ENCODE measurements at places on chromosomes 13 and 19.
A peak's percentile ranks its signal among the peaks of the same experiment; 100 is the strongest.

DNA sequence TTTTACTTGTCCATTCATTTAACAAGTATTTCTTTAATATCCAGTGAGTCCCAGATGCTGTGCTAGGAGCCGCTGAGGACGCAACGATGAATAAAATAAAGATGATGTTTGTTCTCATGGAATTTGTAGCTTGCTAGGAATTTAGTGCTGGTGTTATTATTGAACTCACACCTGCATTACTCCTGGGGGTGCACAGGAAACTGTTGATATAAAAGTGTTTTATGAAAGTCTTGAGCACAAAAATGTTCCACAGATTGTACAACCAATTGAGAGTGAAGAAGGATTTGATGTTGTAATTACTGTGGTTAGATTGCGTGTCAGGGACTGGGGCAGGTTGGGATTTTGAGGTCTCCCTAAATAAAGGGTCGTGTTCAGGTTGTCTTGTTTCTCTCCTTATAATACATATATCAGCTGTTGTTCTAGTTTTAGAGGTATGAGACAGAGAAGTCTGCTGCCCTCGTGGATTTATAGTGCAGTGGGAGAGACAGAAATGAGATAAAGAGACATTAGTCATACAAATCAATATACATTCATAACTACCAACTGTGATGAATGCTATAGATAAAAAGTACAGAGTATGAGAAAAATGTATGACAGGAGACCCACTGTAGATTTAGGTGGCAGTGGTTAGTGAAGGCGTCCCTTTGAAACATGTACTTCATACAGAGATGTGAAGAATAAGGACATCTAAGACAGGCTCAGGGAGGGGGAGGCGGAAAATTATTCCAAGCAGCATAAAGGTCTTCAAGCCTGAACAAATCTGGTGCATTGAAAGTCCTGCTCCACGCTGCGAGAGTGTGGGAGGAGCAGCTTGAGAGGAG lies 11.3 kb downstream of the CACNG6 start:
- H3K27me3 ChIP-seq, result no peaks in the 10 kb centered on the region
- DNase-seq, result no peak
- H3K27ac ChIP-seq, result no peak overlapping the region
- H3K36me3 ChIP-seq, result no peaks in the 10 kb centered on the region

- H3K4me3 ChIP-seq, result peak overlapping the region; percentile 50
- H3K27me3 ChIP-seq, result no peaks in the 10 kb centered on the region
- H3K36me3 ChIP-seq, result no peaks in the 10 kb centered on the region
- peaks cover 18% of the 10 kb centered on the region for H3K4me1 ChIP-seq
- peak overlapping the region; percentile 85 for H3K27ac ChIP-seq
- DNase-seq, result peak; percentile 71
Measured at GRCh38 chr13:113152984-113153809, 5.3 kb upstream of the PROZ start.

DNA sequence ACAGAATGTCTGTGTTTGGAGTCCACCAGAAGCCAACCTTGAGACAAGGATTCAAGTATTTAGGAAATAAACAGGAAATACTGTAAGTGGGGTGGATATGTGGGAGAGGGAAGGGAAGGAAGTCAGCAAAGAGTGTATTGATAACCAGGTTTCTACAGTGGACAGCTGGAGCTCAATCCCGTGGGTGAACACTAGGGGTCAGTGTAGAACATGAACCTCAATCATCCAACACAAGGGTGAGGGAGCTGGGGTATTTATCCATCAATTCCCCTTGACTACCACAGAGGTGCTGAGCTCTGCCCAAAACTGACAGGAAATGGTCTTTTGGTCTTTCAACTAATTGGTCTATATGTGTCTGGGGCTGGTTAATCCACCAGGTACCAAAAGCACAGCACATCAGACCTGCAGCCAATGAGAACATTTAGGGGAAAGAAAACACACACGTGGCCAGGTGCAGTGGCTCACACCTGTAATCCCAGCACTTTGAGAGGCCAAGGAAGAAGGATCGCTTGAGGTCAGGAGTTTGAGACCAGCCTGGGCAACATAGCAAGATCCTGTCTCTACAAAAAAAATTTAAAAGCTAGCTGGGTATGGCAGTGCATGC lies 5.6 kb upstream of the SYDE1 start:
- no peak for DNase-seq
- H3K4me1 ChIP-seq, result no peaks in the 10 kb centered on the region
- H3K27ac ChIP-seq, result no peak overlapping the region
- H3K4me3 ChIP-seq, result no peak overlapping the region
- no peaks in the 10 kb centered on the region for H3K27me3 ChIP-seq

DNA sequence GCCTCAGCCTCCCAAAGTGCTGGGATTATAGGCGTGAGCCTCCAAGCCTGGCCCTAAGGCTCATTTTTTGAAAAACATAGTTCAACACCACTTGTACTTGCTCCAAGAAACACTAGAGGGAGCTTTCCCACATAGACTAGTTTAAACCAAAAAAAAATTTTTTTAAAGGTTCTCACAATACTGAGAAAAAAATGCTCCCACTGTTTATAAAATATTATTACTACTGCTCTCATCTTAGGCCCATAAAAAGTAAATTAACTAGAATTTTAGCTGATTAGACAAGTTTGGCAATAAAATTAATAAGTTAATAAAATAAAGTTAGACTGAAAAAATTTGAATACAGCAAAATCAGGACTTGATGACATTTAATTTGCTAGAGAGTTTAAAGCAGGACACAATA lies 109.5 kb downstream of the TBC1D4 start:
- H3K27ac ChIP-seq, result peak overlapping the region; percentile 2
- H3K27me3 ChIP-seq, result no peaks in the 10 kb centered on the region
- H3K36me3 ChIP-seq, result no peaks in the 10 kb centered on the region
- no peak overlapping the region for H3K4me3 ChIP-seq
- no peak for DNase-seq

DNA sequence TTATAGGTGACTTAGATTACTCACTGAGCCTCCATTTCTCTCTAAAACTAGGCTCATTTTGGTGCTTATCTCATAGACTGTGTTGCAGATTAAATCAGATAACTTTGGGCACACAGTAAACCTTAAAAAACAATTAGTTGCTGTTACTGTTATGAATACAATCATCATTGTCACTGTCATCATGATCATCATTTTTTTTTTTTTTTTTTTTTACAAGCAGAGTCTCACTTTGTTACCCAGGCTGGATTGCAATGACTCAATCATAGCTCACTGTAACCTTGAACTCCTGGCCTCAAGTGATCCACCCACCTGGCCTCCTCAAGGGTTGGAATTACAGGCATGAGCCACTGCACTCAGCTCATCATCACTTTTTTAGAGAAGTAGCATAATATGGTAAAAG lies 60.0 kb downstream of the VWA8 start:
- no peak for DNase-seq
- no peaks in the 10 kb centered on the region for H3K36me3 ChIP-seq
- no peaks in the 10 kb centered on the region for H3K4me1 ChIP-seq
- no peaks in the 10 kb centered on the region for H3K27me3 ChIP-seq
- no peak overlapping the region for H3K27ac ChIP-seq
- H3K4me3 ChIP-seq, result no peak overlapping the region

- H3K27me3 ChIP-seq, result peaks cover 3% of the 10 kb centered on the region
- no peaks in the 10 kb centered on the region for H3K4me1 ChIP-seq
- no peak overlapping the region for H3K4me3 ChIP-seq
- no peak overlapping the region for H3K27ac ChIP-seq
- no peak for DNase-seq
Measured at GRCh38 chr13:105630431-105630830, 905.0 kb downstream of the EFNB2 start.

DNA sequence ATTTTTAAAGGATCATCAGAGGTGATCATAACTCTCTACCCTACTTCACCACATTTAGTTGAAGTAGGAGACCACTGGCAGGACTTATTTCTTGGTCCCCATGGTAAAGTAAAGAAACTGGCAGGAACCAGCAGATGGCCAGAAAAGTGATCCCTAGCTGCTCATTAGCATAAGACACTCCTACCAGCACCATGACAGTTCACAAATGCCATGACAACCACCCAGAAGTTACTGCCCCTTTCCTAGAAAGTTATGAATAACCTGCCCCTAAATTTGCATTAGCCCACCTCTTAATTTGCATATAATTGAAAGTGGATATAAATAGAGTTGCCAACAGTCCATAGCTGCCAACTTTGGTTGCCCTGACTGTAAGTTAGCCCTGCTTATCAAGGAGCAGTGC lies 18.4 kb upstream of the RUBCNL start:
- H3K4me3 ChIP-seq, result no peak overlapping the region
- DNase-seq, result no peak
- no peaks in the 10 kb centered on the region for H3K36me3 ChIP-seq
- no peaks in the 10 kb centered on the region for H3K4me1 ChIP-seq
- no peaks in the 10 kb centered on the region for H3K27me3 ChIP-seq

All from heart left ventricle (tissue), 16 donors.